Endodermal cell (in vitro differentiated cells): ENCODE measurements at places on chromosomes 4 and X. TPM values are rescaled to one million over a fixed set of nuclear protein-coding genes. Genes with fewer than 3 reads are reported as not detected.

DNA sequence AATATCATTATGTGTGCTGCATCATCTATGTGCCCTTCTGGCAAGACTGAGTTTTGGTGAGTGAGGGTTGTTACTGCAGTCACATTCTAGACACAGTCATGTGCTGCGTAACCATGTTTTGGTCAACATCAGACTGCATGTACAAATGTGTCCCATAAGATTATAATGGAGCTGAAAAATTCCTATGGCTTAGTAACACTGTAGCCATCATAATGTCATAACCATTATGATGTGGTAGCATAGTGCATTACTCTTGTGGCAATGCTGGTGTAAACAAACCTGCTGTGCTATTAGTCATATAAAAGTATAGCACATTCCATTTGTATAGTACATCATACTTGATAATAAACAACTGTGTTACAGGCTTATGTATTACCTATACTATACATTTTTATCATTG lies 198.1 kb upstream of the NUDT6 start:
- H3K27me3 ChIP-seq = no peaks in the 10 kb centered on the region
- H3K27ac ChIP-seq = no peak overlapping the region
- H3K4me3 ChIP-seq = no peak overlapping the region
- H3K36me3 ChIP-seq = no peaks in the 10 kb centered on the region

DNA sequence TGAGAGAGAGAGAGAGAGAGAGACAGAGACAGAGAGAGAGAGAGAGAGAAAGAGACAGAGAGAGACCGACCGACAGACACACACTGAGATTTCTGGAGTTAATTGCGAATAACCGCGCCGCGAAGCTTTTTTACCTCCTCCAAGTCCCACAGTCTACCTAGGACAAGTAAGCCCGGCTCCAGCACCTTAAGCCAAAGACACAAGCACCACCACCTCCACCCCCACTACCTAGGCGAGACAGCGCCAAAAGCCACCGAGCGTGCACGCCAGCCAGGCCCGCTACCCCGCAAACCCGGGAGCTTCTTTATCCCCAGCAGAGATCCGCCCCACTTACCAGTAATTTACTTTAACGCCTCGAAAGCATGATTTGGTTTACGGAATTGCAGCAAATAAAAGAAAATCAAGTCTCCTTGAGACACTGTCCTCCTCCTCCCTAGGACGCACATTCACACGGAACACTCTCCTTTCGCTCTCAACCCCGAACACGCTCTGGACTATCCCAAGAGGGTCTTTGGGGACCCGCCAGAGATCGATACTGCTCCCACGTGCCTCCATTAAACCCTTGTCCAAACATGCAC lies 649.6 kb upstream of the DIPK2B start:
- DNase-seq = peak; percentile 60
- H3K4me3 ChIP-seq = peak overlapping the region; percentile 92
- H3K27ac ChIP-seq = no peak overlapping the region
- H3K27me3 ChIP-seq = no peaks in the 10 kb centered on the region
- no peaks in the 10 kb centered on the region for H3K4me1 ChIP-seq

GRCh38 chrX:103585411-103586313 lies at the start of gene TCEAL4:
TSS of gene TCEAL4 (plus strand) at chrX:103585515. CDS start at chrX:103586676, 1,161 bp downstream.
- no peaks in the 10 kb centered on the region for H3K27me3 ChIP-seq
- H3K4me3 ChIP-seq = peak within 1 kb of the TSS; percentile 85
- H3K4me1 ChIP-seq = no peaks in the 10 kb centered on the region

DNA sequence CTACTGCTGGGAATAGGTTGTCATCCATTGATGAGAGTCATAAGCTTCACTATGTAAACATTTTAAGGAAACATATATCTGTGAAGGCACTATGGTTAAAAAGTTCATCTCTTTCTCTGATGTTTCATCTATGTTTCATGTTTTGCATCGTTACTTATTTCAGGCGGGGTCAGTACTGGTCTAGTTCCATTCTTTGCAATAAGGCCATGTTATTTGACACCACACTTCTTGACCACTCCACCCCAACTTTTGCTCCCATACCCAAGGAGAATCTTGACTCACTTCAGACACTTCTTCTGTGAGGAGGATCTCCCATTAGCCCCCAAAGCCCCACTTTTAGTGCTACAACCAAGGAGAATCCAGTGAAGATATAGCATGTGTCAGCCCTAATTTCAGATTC lies 119.4 kb downstream of the GRIA3 start:
- DNase-seq = no peak
- no peaks in the 10 kb centered on the region for H3K36me3 ChIP-seq
- no peaks in the 10 kb centered on the region for H3K4me1 ChIP-seq
- H3K27me3 ChIP-seq = no peaks in the 10 kb centered on the region

Gene SCML1
- total RNA-seq = 1.7 to 2.3 TPM (median 2.2 TPM) in 3 replicates
